ENCODE measurements at places on chromosomes 2 and 18.

DNA sequence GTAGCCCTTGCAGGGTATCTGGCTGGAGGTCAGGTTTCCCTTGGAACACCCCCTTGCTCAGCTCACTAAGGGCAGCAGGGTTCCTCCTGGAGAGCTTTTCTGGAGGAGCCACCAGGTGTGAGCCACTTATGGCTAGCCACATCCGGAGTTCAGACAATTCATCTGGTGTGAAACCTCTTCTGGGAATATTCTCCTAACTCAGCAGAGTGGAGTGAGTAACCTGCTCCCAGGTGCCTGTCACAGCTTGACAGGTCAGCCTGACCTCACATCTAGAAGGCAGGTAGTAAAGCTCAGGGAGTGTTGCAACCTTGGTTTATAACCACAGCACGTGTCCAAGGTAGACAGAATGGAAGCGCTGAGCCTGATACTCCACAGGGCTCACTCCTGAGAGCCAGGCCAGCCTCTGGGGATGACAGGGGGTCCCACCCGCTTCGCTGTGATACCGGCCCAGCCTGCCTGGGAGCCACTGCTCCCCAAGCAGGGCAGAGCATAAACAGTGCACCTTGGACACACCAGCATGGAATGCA lies 62.6 kb upstream of the TGFA start:
- DNase-seq, result no peak

- no peak for DNase-seq
Observed at GRCh38 chr18:73986711-73987110, 160.9 kb downstream of the FBXO15 start.

GRCh38 chr2:180003559-180003958 lies 3.5 kb downstream of the CWC22 start:
- no peak for DNase-seq

GRCh38 chr18:42641996-42642395 lies 473.5 kb downstream of the RIT2 start:
- DNase-seq, result no peak

DNA sequence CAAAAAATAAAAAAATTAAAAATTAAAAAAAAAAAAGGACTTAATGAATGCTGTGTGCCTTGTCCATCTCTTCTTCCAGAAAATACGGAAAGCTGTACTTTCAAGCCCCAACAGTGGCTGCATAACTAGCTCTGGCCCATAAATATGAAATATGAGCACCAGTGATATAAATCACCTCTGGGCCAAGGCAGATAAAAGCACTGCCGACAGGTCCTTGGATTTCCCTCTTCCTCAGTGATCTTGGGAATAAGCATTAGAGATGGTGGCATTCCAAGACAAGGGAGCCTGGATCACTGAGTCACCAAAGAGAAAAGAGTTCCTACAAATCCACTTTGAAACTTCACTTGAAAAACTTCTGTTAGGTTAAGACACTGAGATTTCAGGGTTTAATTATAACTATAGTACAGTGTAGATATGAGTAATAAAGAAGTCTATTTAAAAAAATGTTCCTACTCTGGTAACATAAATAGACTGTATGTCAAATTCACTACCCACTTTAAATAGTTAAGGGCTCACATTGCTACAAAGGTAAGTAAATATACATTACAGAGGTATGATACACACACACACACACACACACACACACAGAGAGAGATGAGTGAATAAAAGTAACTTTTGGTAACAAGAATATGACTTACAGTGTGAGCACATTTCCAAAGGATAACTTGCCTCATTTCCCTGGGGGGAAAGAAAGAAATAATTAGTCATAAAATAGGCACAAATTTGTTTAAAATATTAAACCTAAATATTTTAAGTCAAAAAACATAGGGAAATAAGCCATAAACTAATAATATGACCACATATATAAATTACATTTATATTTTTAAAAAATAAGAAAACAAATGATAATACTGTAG lies 35.6 kb downstream of the PPP3R1 start:
- DNase-seq, result no peak

DNA sequence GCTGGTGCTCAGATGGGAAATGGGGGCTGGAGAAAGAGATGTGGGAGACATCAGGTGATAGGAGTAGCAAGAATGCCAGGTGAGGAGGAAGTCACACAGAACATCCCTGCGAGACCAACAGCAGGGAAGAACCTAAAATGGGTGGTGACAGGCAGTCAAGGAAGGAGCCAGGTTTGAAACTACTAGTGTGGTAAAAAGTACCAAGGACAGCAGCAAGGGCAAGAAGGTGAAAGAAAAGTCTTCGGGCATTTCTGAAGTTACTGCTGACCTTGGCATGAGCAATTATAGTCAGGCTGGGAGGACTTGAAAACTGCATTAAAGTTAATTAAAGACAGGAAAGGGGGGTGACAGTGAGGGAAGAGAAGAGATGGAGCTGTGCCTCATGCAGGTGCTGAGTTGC lies 410.4 kb downstream of the RAD51AP2 start:
- no peak for DNase-seq

DNA sequence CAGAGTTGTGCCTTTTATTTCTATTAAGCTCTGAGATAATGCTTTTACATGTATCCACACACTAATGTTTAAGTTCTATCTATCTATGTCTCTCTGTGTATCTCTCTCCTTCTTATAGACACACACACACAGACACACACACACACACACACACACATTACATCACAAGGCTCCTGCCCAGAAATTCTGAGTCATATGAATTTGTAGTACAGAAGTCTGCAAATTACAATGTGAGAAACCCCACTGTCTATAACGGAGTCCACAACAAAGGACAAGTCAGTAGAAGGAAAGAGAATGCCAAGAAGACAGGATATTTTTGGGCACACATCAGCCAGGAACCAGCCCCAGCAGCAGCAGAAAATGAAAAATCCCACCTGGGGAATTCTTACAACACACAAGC lies 142.4 kb downstream of the EN1 start:
- peak; percentile 81 for DNase-seq

DNA sequence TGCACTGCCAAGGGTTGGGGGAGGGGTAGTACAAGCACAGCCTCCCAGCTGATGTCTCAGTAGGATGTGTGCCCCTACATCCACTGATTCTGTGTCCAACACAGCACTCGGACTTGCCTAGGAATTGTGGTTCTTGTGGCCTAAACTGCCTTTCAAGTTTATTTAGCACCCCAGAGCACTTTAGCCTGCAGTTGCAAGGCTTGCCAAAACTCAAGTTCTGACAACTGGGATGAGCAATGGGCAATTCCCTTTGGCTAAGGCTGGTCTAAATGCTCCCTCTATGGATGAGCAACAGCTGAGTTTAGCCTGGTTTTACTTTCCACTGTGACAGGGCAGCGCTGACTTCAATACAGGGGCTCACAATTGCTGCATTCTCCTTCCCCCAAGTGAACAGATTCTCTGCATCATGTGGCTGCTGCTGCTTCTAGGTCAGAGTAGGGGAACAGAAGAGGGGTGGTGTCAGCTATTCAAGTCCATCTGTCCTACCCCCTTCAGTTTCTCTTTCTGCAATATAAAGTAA lies 471.5 kb downstream of the PIK3C3 start:
- no peak for DNase-seq

GRCh38 chr2:12424809-12425208 lies 291.9 kb upstream of the TRIB2 start:
- DNase-seq, result no peak

- no peak for DNase-seq
Observed at GRCh38 chr18:78430131-78430758, 549.4 kb upstream of the SALL3 start.

DNA sequence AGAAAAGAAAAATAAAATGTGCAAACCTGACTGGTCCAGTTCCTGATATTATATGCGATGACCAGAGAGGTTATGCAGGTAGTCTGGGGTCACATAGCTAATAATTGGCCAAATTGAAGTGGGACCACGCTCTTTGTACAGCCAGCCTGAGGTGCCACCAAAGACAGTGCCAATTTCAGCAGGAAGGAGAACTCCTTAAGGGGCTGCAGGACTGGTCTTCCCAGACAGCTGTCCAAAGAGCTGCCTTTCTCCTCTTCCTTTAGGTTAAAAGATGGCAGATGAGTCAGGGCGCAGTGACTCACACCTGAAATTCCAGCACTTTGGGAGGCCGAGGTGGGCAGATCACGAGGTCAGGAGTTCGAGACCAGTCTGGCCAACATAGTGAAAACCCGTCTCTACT lies 95.5 kb downstream of the ACKR3 start:
- DNase-seq, result no peak

DNA sequence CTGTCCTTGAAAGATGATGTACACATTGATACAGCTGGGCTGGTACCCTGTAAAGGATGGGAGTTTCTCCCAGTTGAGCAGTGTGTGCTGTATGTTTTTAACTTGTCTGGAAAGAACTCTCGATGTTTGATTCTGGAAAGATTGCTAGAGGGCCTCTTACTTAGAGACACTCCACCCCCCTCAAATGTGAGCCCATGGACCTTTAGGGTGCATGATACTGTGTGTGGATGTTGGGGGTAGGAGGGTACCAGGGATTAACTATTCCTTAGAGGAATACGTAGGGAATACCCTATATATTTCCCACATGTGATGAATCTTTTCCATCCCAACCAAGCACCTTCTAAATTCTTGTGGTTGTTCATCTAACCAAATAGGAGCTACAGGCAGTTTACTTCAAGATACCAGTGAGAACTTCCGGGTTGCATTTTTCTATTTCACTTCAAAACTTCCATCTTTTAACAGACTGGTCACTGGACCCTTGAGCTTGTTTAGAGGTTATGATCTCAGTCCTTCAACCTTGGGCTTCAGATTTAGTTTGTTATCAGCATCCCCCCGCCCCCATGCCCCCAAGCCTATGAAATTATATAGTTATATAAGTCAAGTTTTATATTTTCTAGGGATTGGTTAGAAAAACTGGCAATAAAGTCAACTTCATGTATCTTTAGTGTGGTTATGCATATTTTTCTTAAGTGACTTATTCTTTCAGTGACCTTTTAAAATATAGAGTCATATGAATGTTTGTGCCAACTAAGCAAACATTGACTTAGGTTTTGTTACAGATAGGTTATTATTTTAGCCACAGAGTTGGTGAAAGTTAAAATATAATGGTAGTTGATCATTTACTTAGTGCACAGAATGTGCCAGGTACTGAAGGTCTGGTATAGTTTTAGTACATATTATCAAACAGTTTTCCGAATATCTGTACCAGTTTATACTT lies 18.2 kb downstream of the AFTPH start:
- no peak for DNase-seq

DNA sequence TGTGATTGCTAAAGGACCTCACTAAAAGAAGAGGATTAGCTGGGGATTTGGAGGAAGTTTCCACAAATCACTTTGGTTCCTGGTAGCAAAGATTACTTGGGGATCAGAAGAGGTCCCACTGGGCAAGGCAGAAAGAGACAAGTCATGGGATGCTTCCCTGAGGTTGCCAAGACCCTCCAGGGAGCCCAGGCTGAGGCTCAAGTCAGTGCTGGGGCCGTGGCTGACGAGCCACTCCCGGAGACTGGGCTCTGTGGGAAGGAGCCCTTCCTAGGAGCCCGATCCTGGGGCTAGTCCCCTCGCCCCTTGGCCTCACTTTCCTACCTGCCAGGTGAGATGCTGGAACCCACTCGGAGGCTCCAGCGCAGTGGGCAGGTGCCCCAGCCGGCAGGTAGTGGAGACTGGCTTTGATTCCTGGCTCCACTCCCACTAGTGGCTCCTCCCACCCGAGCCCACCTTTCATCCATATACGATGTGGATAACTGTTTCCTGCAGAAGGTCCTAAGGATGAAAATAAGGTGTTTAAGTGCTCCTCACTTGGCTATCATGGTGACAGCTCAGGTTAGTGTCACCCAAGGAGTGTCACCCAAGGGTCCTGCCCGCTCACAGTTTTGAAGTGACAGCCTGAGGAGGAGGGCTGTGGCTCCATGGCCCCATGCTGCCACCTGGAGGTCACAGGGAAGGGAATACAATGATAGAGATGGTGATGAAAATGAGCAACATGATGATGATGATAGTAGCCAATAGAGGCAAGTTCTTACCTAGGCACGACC lies 100.5 kb downstream of the CAPN13 start:
- peak; percentile 66 for DNase-seq

- DNase-seq, result no peak
Observed at GRCh38 chr2:165436559-165436958, 32.9 kb upstream of the CSRNP3 start.

DNA sequence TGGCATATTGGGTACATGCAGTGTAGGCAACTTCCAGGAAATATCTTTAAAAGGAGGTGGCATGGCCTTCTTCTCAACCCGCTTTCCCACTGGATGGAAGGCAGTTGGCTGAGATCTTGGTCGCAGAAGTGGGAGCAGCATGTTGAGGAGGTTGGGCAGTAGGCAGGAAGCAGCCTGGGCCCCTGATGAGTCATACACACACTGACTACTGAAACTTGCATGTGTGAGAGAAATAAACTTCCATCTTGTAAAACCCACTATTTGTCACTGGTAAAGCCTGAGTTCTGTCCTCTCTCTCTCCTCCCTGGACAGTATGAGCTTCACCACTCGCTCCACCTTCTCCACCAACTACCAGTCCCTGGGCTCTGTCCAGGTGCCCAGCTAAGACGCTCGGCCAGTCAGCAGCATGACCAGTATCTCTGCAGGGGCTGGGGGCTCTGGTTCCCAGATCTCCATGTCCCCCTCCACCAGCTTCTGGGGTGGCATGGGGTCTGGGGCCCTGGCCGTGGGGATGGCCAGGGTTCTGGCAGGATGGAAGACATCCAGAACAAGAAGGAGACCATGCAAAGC lies 233.8 kb upstream of the SPRED2 start:
- DNase-seq, result peak; percentile 76

DNA sequence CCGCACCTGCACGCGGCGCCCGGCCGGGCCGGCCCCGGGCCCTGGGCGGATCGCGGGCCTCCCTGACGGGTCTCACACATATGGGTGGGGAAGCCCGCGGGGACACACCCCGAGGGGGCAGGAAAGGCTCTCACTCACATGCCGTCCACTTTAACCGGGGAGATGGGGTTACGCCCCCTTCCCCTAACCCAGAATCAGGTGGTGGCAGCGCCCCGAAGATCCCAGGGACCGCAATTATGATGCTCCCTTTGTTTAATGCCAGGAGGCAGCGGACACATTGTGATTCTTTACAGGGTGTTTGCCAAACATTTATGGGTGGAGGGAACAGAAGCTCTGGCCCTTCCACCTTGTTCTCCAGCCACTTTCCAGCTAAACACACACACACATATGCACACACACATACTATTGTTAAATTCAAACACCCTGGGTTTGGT lies 424 bp upstream of the ANKRD44 start:
- DNase-seq, result no peak

DNA sequence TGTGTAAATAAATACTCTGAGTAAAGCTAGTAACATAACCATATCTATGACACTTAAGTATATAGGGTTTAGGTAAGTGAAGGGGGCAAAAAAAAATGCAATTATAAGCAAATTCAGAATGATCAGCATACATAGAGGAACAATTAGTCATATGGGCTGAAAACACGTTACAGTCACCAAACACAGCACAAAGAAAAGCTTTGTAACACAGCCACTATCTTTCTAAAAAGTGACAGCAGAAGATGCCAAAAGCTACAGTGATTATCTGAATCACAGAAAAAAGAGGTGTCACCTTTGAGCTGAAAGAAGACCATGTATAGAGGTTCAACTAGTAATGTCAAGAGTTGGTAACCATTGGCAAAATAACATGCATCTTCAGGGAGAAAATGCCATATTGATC lies 115.5 kb downstream of the ERBB4 start:
- no peak for DNase-seq
